ENCODE measurements at places on chromosomes 12 and 14.

GRCh38 chr14:33184587-33184986 lies 245.9 kb downstream of the NPAS3 start:
- DNase-seq, result no peak

DNA sequence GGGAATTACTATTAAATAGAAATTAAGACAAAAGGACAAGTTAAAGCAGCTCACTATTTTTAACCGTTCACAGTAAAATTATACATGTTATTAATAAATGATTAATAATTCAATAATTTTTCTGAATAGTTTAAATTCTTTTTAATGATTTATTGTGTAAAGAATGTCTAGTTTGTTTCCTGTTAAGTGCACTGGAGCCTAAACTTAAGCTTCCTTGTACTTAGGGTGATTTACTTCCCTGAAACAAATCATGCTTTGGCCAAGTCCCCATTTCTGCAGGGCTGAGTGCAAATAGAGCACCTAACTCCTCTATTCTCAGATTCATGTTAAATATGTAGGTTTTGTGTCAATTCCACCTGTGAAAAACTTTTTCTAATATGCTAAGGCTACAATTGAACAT lies 188.9 kb upstream of the PDZRN4 start:
- no peak for DNase-seq

GRCh38 chr14:35897616-35898111 lies 71.5 kb downstream of the BRMS1L start:
- DNase-seq, result no peak

- DNase-seq, result no peak
Observed at GRCh38 chr14:101134851-101135433, 231.4 kb upstream of the RTL1 start.

All from thoracic aorta (tissue), 2 donors.